Liver (tissue), 10 donors: ENCODE measurements at places on chromosomes 12 and 14.

DNA sequence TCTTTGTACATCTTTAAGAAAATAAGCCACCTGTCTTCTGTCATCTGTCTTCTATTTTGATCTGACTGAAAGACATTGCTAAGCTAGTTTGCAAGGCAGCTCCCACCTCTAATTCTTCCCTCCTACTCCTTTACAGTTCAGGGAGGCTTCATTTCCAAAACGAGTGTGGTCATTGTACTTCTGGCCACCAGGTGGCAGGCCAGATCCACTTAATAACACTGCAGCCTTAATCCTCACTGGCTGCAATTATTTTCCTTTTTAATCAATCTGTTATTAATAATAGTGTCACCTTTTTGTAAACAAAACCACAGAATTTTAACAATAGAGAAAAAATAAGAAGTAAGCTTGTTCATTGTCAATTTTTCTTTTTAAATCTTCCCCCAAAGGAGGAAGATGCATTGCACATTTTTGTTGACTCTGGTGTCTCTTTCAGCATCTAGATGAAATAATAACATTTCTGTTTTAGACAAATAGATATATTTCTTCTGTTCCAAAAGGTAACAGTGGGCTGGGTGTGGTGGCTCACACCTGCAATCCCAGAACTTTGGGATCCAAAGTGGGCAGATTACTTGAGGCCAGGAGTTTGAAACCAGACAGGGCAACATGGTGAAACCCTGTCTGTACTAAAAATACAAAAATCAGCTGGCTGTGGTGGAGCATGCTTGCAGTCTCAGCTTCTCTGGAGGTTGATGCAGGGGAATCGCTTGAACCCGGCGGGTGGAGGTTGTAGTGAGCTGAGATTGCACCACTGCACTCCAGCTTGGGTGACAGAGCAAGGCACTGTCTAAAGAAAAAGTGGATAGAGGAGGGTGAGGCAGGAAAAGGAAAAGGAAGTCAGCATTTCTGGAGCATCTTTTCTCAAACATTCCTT lies 23.3 kb downstream of the GABARAPL1 start:
- DNase-seq, result peak; percentile 40
- no peaks in the 10 kb centered on the region for H3K36me3 ChIP-seq
- no peak overlapping the region for H3K27ac ChIP-seq
- H3K4me1 ChIP-seq, result no peaks in the 10 kb centered on the region
- H3K4me3 ChIP-seq, result no peak overlapping the region
- H3K27me3 ChIP-seq, result no peaks in the 10 kb centered on the region

DNA sequence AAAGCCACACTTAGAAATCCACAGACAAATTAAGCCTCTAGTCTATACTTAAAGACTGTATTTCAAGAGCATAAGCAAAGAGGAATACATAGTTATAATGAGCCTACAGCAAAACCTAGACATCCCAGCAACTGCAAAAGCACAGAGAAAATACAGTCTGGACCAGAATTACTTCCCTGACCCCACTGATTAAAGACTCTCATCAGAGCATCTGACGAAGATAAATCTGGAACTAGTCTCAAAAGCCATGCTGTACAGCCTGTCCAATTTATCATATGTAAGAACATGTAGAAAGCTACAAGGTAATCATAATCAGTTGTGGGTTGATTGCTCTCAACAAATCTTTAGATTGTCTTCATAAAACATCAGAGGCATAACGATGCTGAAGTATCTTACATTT lies 285.1 kb upstream of the CAND1 start:
- no peaks in the 10 kb centered on the region for H3K27me3 ChIP-seq
- no peak for DNase-seq
- no peak overlapping the region for H3K27ac ChIP-seq
- no peak overlapping the region for H3K4me3 ChIP-seq
- no peaks in the 10 kb centered on the region for H3K4me1 ChIP-seq

DNA sequence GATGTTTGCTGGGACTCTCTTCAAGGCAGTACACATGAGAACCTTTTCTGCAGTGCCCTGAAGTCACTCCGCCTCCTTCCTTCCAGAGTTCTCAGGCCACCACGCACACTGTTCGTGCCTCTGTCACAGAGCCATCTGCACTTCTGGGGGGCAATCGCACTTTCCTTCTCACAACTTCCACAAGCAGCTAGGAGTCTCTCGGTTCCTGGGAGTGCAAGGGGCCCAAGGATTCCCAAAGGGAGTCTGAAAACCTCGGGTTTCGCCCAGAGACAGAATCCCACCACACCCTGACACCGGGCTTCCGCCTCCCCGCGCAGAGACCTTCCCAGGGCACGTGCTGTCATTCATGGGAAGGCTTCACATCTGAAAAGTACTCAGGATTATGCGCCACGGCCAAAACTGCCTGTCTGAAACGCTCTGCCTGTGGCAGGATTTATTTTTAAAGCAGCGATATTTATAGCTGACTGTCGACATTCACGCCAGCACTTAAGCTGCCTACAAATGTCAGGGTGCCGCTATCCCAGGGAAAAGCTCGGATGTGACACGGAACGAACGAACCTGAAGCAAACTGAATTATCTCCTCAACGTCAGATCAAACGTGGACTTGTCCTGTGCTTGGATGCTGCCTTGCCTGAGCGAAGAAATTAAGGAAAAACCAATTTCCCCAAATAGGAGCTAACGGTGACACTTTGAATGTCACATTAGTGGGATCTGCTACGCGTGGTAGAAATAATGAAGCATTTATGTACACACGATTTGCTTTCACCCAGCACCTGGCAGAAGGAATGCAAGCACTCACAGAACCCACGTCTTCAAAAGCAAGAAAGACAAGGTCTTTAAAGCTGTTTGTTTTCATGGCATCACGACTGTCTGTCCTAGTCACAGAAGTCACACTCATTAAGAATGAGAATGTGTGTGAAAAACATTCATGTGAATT lies 154.0 kb downstream of the PIWIL1 start:
- no peaks in the 10 kb centered on the region for H3K4me1 ChIP-seq
- DNase-seq, result no peak
- H3K36me3 ChIP-seq, result no peaks in the 10 kb centered on the region

- H3K4me3 ChIP-seq, result no peak overlapping the region
- H3K27me3 ChIP-seq, result peaks cover 5% of the 10 kb centered on the region
These were observed 360.5 kb downstream of the APAF1 start for GRCh38 chr12:99005601-99006000.

DNA sequence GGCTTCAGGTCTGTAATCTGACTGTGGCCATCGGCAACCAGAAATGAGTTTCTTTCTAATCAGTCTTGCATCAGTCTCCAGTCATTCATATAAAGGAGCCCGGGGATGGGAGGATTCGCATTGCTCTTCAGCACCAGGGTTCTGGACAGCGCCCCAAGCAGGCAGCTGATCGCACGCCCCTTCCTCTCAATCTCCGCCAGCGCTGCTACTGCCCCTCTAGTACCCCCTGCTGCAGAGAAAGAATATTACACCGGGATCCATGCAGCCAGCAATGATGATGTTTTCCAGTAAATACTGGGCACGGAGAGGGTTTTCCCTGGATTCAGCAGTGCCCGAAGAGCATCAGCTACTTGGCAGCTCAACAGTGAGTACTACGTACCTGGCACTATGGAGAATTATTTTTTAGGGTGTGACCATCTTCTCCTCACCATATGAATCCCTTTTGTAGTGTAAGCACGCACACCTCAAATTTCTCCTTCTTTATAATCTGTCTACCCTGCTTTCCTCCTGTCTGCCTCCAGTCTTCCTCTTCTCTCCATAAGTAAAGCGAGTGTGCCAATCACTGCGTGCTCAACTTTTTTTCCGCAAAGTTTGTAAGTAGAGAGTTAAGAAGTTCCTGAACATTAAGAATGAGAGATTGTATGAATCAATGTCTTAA lies at the start of gene TPH2:
Gene TPH2 (plus strand): TSS at position 118 of the 658 bp plus-strand sequence. CDS start 142 bp downstream, at position 260.
- H3K27me3 ChIP-seq, result no peaks in the 10 kb centered on the region
- H3K36me3 ChIP-seq, result no peaks in the 10 kb centered on the region
- no peaks in the 10 kb centered on the region for H3K4me1 ChIP-seq

GRCh38 chr12:120846721-120847120 lies 57.4 kb downstream of the SPPL3 start:
- H3K27me3 ChIP-seq, result no peaks in the 10 kb centered on the region
- no peak overlapping the region for H3K27ac ChIP-seq
- H3K36me3 ChIP-seq, result peaks cover 1% of the 10 kb centered on the region
- no peak for DNase-seq
- peaks cover 31% of the 10 kb centered on the region for H3K4me1 ChIP-seq
- H3K4me3 ChIP-seq, result no peak overlapping the region

DNA sequence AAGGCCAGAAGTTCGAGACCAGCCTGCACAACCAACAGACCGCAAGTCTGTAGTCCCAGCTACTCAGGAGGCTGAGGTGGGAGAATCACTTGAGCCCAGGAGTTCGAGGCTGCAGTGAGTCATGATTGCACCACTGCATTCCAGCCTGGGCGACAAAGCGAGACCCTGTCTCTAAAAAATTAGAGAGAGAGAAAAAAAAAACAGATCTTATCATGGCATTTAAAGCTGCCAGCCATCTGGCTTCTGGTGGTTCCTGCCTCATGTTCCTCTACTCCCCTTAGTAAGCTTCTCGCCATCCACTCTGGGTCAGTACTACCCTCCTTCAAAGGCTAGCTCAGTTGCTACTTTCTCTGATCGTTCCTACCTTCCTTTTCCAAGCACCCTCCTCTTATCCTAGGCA lies 16.1 kb downstream of the CLSTN3 start:
- H3K36me3 ChIP-seq, result peaks cover 44% of the 10 kb centered on the region
- H3K4me3 ChIP-seq, result no peak overlapping the region
- DNase-seq, result no peak
- no peak overlapping the region for H3K27ac ChIP-seq
- peaks cover 33% of the 10 kb centered on the region for H3K4me1 ChIP-seq

DNA sequence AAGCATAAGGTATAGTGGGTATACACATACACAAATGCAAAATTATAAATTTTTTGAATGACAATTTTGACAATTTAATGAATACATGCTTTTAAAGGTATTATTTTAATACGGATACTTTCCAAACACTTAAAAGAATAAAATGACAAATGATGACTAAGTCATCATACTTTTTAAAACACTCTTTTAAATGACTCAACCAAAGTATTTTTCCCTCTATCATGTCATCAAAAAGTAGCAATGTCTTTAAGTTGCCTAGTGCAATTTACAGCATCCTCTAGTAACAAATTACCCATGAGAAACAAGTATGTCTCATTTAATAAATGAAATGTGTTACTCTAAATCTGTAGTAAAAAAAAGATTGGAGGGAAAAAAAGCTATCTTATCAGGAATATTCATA lies 73.3 kb downstream of the RPS6KA5 start:
- no peak for DNase-seq
- no peaks in the 10 kb centered on the region for H3K27me3 ChIP-seq
- no peak overlapping the region for H3K27ac ChIP-seq

GRCh38 chr12:78396538-78396937 lies 468.0 kb upstream of the SYT1 start:
- no peak overlapping the region for H3K27ac ChIP-seq
- DNase-seq, result no peak
- no peaks in the 10 kb centered on the region for H3K27me3 ChIP-seq
- no peaks in the 10 kb centered on the region for H3K4me1 ChIP-seq

GRCh38 chr12:53726341-53726740 lies 911 bp downstream of the CALCOCO1 start:
- H3K27ac ChIP-seq, result no peak overlapping the region
- H3K4me3 ChIP-seq, result peak overlapping the region; percentile 67
- peaks cover 9% of the 10 kb centered on the region for H3K4me1 ChIP-seq
- no peaks in the 10 kb centered on the region for H3K27me3 ChIP-seq
- no peak for DNase-seq
- peaks cover 26% of the 10 kb centered on the region for H3K36me3 ChIP-seq

- H3K36me3 ChIP-seq, result no peaks in the 10 kb centered on the region
- no peak overlapping the region for H3K4me3 ChIP-seq
- DNase-seq, result peak; percentile 65
- H3K27ac ChIP-seq, result no peak overlapping the region
- peaks cover 21% of the 10 kb centered on the region for H3K4me1 ChIP-seq
These were observed 82.5 kb upstream of the EVL start for GRCh38 chr14:99982537-99983250.

DNA sequence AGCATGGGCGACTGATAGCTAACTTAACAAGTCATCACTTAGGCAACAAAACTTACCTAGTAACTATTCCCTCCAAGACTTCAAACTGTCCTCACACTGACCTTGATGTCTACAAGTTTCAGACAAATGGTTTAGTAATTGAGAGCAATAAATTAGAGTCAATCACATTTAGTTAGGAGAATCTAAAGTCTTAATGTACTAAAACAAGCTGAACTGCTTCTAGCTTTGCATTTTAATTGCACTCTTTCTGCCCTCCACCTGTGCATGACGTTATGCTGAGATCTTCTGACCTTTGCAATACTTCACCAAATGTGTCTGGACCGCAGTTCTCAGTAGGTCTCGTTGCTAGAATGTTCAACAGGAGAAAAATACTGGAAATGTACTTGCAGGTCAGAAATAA lies 158.0 kb downstream of the PIK3C2G start:
- no peak overlapping the region for H3K4me3 ChIP-seq
- DNase-seq, result no peak
- H3K36me3 ChIP-seq, result no peaks in the 10 kb centered on the region
- H3K27ac ChIP-seq, result no peak overlapping the region
- H3K4me1 ChIP-seq, result no peaks in the 10 kb centered on the region

- no peak overlapping the region for H3K4me3 ChIP-seq
- no peaks in the 10 kb centered on the region for H3K36me3 ChIP-seq
- H3K4me1 ChIP-seq, result peaks cover 3% of the 10 kb centered on the region
- DNase-seq, result no peak
- H3K27ac ChIP-seq, result no peak overlapping the region
These were observed 43.9 kb upstream of the FBRSL1 start for GRCh38 chr12:132445884-132446632.

- peak; percentile 57 for DNase-seq
- no peaks in the 10 kb centered on the region for H3K4me1 ChIP-seq
- H3K27ac ChIP-seq, result no peak overlapping the region
- no peaks in the 10 kb centered on the region for H3K36me3 ChIP-seq
- H3K4me3 ChIP-seq, result no peak overlapping the region
These were observed 618.6 kb downstream of the AACS start for GRCh38 chr12:125683748-125684381.

DNA sequence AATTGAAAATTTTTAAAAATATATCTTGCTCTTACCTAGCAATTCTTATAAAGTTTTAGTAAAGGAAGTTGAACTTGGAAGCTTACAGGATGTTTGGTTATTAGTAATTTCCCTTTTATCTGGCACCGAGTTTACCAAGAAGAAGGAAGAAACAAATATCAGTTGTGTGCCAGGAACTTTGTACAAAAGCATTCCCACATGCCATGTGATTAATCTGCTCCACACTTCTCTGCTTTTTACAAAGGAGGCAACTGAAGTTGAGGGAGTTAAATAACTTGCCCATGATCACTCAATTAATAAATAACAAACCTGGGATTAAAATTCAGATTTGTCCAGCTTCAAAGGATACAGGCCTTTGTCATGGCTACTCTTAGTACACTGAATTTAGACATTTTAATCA lies 122.5 kb upstream of the BCAT1 start:
- no peak overlapping the region for H3K27ac ChIP-seq
- no peaks in the 10 kb centered on the region for H3K36me3 ChIP-seq
- H3K27me3 ChIP-seq, result no peaks in the 10 kb centered on the region
- H3K4me3 ChIP-seq, result no peak overlapping the region
- DNase-seq, result no peak
